ENCODE measurements at places on chromosomes 6 and 20.

GRCh38 chr20:54995553-54995952, 520.2 kb downstream of the DOK5 start:
- no peak for DNase-seq

GRCh38 chr20:51129147-51129776, 106.4 kb upstream of the KCNG1 start:
- DNase-seq = no peak

DNA sequence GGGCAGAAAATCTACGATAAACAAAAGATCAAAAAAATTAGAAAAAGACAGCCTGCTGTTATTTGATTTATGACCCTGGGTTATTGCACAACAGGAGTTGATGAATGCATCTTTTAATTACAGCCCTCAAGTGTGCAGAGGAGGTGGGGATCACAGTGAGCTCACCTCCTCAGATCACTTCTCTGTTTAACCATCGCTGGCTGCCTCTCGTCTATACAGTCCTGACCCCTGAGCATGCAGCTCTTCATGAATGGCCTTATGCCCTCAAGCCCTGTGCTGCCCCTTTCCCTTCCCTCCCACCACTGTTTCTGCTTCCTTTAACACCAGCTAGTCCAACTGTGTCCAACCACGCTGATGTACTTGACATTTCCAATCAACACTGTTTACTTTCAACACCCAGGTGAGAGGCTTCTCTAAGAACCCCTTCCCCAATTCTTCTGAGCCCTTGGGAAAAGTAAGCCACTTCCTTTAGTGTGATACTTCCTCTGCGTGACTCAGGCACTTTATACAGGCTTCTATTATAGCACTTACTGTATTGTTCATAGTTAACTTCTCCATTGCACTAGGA, 60.6 kb upstream of the RIPOR2 start:
- DNase-seq = no peak

GRCh38 chr20:44080064-44080463, 106.9 kb downstream of the JPH2 start:
- no peak for DNase-seq

GRCh38 chr6:96450082-96450769, 71.4 kb upstream of the UFL1 start:
- DNase-seq = no peak

DNA sequence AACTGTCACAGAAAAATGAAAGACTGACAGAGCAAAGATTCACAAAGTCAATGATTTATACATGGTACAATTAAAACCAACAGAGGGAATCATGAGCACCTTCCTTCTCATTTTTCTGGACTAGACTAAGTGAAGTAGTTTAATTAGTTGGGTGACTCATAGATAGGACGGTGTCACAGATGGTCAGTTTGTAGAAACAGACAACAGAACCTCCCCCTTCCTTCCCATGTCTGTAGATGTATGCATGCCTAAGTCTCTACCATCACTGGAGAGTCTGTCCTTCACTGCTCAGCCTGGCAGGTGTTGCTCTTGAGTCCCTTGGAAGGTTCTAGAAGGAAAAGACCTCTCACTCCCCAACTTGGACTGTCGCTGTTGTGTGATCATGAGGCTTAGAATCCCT, 75.4 kb upstream of the EEF1E1 start:
- DNase-seq = no peak

DNA sequence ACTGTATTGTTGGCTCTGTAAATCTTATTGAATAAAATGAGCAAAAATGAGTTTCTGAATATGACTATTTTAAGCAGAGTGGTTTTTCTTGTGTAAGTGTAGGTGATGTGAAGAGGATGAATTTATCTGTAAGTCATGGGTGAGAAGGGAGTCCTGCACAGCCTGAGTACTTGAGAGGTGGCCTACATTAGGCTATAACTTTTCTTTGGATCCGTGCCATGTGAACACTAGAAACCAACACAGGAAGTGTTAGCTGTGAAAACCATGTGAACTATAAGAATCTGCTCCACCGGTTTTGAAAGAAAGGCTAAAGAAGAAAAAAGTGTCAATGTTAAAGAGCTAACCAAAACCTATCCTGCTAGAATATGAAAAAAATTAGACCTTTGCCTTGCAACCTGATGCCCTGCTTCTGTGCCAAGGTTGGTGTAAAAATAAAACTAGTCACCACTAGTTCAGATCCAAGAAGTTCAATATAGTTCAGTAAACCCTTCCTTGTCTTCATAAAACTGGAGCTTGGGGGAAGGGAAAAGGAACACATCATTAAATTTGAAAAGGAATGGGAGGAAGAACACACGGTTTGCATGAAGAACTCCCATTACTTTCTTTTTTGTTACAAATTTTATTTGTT, 21.3 kb downstream of the PLCB1 start:
- DNase-seq = peak; percentile 17

DNA sequence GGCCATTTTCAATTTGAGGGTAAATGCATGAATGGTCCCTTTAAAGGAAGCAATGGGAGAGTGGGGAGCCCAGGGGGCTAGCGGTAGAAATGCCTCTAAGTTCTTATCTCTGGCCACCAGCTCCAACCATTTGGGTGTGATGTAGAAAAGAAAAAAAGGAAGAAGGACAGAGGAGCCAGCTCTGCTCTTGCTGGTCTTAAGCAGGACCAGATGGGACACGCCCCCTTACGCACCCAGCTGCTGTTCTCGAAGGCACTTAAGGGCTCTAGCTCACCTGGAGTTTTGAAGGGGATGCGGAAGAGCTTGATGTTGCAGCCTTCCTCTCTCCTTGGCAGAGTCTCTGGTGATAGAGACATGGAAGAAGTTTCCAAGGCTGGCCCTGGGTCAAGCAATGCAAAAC, 59.5 kb upstream of the RNF144B start:
- DNase-seq = no peak

- DNase-seq = no peak
These were observed 17.1 kb downstream of the GSTA2 start for GRCh38 chr6:52746213-52746612.

- peak; percentile 27 for DNase-seq
These were observed 786 bp downstream of the ADRM1 start for GRCh38 chr20:62303340-62304226.

- no peak for DNase-seq
These were observed 3.5 kb upstream of the BPI start for GRCh38 chr20:38300438-38300837.

Measured in activated CD4-positive, alpha-beta T cell treated with anti-CD3 and anti-CD28 coated beads, Interleukin-2, Interleukin-6, amounts not matched to agents 100 ng/mL and 50 ng/mL, durations not matched to agents 16 hours and 8 hours (primary cell).